ENCODE measurements at places on chromosomes 16 and 17.
A peak's percentile ranks its signal among the peaks of the same experiment; 100 is the strongest.

DNA sequence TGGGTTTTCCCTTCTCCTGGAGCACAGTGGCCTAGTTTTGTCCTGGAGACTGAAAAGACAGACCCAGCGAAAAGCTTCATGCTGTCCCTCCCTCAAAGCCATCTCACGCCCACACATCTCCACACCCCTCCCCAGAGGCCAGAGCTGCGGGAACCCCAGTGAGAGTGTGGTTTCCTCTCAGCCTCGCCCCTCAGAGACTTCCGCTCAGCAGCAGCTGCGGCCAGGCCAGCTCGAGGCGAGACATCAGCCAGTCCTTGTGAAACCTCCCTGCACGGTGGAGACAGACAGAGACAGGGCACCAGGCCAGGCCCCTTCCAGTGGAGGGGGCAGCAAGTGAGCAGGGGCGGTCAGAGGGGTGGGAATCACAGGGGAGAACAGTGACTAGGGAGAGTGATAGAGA, 77.0 kb upstream of the TNRC6C start:
- DNase-seq, result peak; percentile 69

- no peak for DNase-seq
These were observed 37.1 kb downstream of the LCMT1 start for GRCh38 chr16:25148568-25149215.

DNA sequence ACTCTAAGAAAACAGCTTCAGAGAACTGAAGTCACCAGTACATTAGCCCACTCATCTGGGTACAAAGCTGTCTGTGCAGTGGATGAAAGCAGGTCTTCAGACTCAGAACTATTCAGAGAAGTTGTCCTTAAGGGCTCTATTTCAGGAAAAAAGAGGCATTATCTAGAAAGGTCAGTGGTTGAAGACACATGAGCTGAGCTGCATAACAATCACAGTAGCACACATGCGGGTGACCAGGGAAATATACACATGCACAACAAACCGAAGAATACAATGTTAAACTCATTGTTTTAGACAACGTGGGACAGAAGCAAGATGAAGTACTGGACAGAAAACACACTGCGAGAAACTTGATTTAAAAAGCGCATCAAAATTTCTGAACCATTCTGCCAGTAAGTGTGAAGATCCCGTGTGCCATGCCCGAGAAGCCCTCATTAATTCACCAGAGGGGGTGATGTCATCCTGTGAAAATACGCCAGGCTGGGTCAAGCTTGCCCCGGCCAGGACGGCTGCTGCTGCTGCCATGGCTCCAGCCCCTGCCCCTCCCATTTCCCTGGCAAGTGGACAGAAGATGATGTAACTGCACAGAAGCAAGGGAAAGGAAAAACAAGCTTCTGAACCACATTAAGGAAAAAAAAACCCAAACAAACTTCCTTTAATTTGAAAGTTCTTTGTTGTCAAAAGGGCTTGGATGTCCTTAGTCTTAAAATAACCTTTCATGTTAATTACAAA, 10.1 kb downstream of the DYNC1LI2 start:
- no peak for DNase-seq

DNA sequence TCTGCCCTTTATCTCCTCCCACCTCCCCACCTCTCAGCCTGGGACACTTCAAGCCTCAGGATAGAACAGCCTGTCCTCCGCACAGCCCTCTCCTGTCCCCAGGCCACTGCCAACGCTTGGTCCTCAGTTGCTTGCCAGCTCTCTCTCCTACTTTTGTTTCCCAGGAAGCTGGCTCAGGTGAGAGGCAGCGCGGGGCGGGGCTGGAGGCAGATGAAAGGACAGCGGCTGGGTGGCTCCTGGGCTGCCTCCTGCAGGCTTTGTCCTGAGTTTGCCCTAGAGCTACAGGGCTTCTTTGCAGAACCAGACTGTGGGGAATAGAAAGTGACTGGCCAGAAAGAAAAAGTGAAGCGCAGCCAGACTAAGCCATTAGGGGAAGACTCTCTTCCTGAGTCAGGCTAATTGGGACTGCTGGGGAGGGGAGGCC, 48.2 kb upstream of the CDC42EP4 start:
- DNase-seq, result no peak

DNA sequence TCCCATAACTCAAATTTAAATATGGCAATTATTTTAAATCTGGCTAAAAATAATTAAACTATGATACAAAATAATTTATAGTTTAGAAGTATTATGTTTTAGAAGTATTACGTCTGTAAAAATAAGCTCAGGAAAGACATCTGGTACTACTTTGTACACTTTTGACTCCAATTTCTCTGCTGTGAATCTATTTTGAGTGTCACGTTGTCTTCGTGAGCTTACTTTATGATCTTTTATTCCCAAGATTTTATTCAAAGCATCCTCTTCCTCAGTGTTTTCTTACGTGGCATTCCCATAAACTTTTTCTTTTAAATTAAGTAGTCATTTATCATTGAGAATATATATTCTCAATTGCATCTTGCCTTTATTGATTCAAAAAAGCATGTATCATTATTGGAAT, 223.3 kb upstream of the KCNJ16 start:
- DNase-seq, result no peak

GRCh38 chr17:29956225-29956624, 14.8 kb downstream of the EFCAB5 start:
- no peak for DNase-seq

- no peak for DNase-seq
These were observed 59.5 kb downstream of the USP22 start for GRCh38 chr17:20983359-20983637.

DNA sequence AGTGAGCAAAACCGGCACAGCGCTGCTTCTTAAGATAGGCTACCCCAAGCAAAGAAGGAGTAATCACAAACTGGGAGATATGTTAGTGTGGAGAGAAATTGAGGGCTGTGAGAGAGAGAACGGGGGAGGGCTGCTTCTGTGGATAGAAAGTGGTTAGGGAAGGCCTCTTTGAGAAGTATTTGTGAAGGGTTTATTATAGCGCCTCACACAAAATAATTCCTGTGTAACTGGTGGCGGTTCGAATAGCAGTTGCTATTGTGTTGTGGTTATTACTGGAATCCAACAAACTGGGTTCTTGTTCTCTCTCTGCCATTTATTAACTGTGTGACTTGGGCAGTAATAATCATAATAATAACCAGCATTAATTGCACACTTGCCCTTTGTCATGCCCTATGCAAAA, 9.2 kb upstream of the CISD3 start:
- DNase-seq, result no peak

GRCh38 chr17:35991075-35991474, 4.5 kb upstream of the CCL14 start:
- no peak for DNase-seq

GRCh38 chr16:3576211-3576610, 992 bp downstream of the NLRC3 start:
- peak; percentile 27 for DNase-seq

GRCh38 chr17:73593249-73593965, 50.8 kb downstream of the SDK2 start:
- DNase-seq, result no peak
